ENCODE measurements at places on chromosomes 2 and 18. TPM values are rescaled to one million over a fixed set of nuclear protein-coding genes. Genes with fewer than 3 reads are reported as not detected.

DNA sequence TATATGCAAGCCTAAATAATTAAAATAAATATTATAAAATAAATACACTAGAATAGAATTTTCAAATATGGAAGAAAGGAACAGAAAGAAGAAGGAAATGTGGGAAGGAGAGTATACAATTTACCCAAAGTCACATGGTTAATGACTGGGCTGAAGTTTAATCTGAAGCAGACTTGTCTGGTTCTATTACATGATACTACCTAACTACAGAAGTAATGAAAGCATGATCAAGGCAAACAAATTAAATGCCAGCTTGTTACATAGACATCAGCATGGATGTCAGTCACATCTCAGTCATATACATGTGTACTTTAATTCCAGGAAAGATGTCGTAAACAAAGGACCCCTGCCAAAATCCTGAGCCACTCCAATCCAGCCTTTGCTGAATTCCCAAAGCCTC is 1060.8 kb downstream of the CNTNAP5 start:
- no peak overlapping the region for H3K27ac ChIP-seq
- no peak overlapping the region for H3K4me3 ChIP-seq
- no peaks in the 10 kb centered on the region for H3K4me1 ChIP-seq
- no peak for DNase-seq
- H3K27me3 ChIP-seq, result no peaks in the 10 kb centered on the region

DNA sequence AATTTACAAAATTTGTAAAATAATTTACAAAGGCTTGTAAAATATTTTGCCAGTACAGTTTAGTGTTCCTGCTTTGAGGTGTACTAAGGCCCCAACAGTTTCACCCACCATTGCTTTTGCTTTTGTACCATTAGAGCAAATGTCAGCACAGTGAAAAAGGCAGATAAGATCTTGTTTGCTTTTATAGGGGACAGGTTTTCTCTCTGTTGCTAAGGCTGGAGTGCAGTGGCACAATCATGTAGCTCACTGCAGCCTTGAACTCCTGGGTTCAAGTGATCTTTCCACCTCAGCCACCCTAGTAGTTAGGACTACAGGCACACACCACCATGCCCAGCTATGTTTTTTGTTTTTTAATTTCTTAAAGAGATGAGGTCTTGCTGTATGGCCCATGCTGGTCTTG is 19.6 kb upstream of the NPC1 start:
- H3K4me1 ChIP-seq, result no peaks in the 10 kb centered on the region
- no peaks in the 10 kb centered on the region for H3K36me3 ChIP-seq
- no peak overlapping the region for H3K4me3 ChIP-seq
- H3K27ac ChIP-seq, result no peak overlapping the region
- peaks cover 2% of the 10 kb centered on the region for H3K27me3 ChIP-seq
- no peak for DNase-seq

GRCh38 chr2:201273330-201273983 is 13.1 kb downstream of the CASP8 start:
- H3K4me3 ChIP-seq, result no peak overlapping the region
- no peak for DNase-seq
- peaks cover 93% of the 10 kb centered on the region for H3K36me3 ChIP-seq

GRCh38 chr2:187148059-187148714 is 299.2 kb upstream of the ZSWIM2 start:
- H3K36me3 ChIP-seq, result no peaks in the 10 kb centered on the region
- no peak overlapping the region for H3K4me3 ChIP-seq
- H3K4me1 ChIP-seq, result no peaks in the 10 kb centered on the region
- DNase-seq, result no peak

DNA sequence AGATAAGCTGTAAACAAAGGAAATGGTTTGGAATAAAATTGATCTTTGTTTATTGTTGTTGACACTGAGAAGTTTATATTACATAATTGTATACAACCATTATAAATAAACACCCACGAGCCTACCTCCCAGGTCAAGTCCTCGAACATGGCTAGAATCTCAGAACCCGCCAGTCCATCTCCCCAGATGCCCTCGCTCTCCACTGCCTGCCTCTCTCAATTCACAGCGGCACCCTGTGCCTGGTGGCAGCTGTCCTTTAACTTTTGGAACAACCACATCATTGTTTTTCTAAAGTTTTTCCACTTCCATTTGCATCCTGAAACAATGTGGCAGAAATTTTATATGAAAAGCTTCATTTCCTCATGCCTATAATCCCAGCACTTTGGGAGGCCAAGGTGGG is 52.2 kb upstream of the OTOS start:
- no peaks in the 10 kb centered on the region for H3K36me3 ChIP-seq
- no peaks in the 10 kb centered on the region for H3K4me1 ChIP-seq
- no peak overlapping the region for H3K4me3 ChIP-seq
- peaks cover 9% of the 10 kb centered on the region for H3K27me3 ChIP-seq

NEU4 gene
- 0.38 TPM for total RNA-seq

SERPINB11 gene
- total RNA-seq, result not detected

DNA sequence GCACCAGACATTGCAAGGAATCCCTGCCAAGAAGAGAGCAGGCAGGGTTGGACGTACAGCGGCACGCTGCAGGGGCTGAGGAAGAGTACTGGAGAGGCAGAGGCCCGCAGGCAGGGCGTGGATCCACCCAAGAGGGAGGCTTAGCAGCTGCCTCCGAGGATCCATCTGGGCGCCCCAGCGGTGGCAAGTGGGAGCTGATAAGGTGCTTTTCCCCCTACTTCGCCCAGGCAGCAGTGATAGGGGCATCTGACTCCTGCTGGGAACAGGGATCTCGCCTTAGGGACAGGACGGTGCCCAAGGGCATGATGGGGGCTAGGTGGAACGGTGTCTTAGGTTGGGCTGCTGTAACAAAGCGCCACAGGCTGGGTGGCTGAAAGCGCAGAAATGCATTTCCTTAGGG is 67.4 kb upstream of the HS6ST1 start:
- DNase-seq, result no peak
- H3K36me3 ChIP-seq, result no peaks in the 10 kb centered on the region
- no peaks in the 10 kb centered on the region for H3K4me1 ChIP-seq
- no peak overlapping the region for H3K4me3 ChIP-seq
- H3K27me3 ChIP-seq, result no peaks in the 10 kb centered on the region

C2orf68 gene
- 48.8 TPM for total RNA-seq

DNA sequence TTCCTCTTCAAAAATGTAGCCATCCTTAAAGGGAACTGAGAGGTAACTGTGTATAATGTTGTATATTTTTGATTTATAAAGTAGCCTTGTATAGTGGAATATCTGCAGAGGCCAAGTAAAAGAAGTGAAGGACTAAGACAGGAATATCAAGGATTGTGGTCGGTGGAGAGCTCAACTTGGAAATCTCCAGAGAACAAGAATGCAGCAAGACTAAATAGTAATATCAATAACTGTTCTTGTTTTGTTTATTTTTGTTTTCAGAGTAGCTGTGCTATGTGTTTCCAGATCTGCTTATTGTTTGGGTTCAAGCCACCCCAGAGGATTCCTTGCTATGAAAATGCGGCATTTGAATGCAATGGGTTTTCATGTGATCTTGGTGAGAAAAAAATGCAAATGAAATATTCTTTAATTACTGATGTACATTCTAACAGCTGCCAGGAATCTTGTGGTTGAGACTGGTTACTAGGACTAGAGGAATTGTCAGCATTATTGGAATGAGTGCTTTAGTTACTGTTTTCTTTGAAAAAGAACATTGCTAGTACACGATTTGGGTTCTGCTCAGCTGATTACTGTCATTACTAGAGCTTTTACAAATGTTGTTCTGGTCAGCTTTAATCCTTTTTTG is 25.0 kb downstream of the FASTKD2 start:
- H3K27me3 ChIP-seq, result no peaks in the 10 kb centered on the region
- H3K27ac ChIP-seq, result no peak overlapping the region
- H3K4me3 ChIP-seq, result no peak overlapping the region
- no peaks in the 10 kb centered on the region for H3K4me1 ChIP-seq
- peaks cover 31% of the 10 kb centered on the region for H3K36me3 ChIP-seq

DNA sequence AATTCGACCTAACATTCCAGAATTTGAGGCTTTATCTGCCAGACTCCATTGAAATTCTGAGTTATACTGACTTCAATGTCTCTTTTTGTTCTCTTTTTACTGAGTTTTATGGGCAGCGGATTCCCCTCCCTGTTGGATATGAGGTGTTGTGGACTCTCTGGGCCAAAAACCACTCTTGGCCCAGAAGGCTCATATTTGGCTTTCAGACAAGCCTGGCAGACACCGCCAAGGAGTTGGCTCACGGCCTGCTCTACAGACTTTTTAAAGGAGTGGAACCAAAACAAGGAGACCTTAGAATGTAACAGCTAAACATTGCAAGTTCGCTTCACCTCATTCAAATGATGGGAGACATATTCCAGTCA is 206.4 kb upstream of the NCKAP5 start:
- H3K27ac ChIP-seq, result no peak overlapping the region
- H3K27me3 ChIP-seq, result peaks cover 3% of the 10 kb centered on the region
- H3K4me3 ChIP-seq, result no peak overlapping the region
- no peak for DNase-seq
- H3K4me1 ChIP-seq, result no peaks in the 10 kb centered on the region
- H3K36me3 ChIP-seq, result no peaks in the 10 kb centered on the region

CHST9 gene
- total RNA-seq, result not detected

GNLY gene
- 569 TPM for total RNA-seq

MAP3K19 gene
- not detected for total RNA-seq

ING5 gene
- total RNA-seq, result 27.4 TPM
